Cardiac fibroblast (primary cell): ENCODE measurements at places on chromosomes 1 and 21.
A peak's percentile ranks its signal among the peaks of the same experiment; 100 is the strongest.

DNA sequence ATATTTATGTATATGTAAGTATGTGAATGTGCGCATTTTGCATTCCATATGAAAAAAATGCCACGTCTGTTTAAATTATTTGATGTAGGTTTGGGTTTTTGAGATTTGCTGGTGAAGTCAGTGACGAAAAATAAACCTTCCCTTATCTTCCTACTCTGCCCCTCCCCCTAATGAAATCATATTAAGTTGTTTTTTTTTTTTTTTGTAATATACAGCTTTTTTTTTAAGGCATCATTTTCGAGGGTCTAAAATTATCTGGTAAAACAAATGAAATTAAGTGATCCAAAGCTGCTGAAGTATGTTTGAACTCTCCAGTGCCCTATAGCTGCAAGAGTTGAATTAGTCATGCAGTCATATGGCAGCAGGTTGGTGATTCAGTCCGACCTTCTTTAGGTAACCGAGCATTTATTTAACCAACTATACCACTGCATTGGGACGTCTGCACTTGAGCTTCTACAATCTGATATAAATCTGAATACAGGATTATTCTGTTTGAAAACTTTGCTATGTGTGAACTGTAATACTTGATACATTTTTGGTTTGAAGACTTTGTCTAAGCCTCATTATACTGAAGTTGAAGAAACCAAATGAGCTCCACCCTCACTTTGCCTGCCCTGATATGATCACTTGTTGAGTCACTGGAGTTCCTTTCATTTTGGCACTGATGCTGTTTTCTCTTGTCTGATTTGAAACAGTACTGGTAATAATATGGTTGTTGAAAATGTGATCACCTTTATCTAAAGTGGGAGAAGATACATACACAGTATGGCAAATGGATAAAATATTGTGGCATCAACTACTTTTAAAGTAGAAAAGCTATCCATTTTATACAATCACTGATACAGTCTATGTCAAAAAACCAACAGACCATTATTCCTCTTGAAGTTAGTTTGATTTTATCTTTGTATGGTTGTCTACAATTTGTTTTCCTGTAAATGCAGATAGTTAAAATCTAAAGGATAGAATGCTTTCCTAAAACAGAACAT lies 11.7 kb downstream of the PDIK1L start:
- DNase-seq: peak; percentile 29

- DNase-seq: peak; percentile 95
Measured at GRCh38 chr1:196180847-196181593, 427.2 kb downstream of the KCNT2 start.

DNA sequence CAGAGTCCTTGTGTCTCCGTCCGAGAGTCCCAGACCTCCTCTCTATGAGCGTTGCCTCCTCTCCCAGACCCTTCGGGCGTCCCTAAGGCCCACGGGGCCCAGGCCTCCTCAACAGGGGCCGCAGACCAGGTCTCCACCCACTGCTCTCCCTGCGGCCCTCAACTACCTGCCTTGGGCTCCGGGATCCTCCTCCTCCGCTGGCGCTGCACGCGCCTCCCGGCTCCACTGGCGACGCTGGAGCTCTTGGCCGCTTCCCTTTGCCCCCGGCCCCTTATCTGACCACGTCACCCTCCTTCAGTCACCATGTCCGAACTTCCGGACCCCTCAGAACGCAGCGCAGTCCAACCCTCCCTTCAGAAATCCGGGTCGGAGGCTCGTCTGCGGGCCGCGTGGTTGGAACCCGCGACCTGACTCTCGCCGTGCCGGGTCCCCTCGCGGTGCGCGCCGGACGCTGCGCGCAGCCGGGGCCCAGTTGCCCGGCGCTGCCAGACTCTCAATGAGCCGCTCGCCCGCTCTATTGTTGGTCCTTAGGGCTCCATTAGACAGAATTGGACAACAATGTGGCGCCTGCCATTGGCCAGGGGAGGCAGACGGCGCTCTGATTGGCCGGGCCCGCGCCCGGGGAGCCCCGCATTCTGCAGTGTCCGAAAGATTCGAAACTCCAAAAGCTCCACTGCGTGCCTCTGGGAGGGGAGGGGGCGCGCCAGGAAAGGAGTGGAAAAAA lies at the start of gene DMRTA2:
DMRTA2 (minus strand) TSS at position 498 of the 724 bp plus-strand sequence. CDS start 1,907 bp downstream, outside the sequence.
- DNase-seq: no peak

DNA sequence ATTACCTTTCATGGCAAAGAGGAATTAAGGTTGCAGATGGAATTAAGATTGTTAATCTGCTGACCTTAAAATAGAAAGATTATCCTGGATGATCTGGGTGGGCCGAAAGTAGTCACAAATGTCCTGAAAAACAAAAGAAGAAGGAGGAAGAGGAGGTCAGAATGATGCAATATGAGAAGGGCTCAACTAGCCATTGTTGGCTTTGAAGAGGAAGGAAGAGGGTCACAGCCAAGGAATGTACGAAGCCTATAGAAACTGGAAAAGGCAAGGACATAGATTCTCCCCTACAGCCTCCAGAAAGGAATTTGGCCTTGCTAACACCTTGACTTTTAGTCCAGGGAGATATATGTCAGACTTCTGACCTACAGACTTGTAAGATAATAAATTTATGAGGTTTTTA lies 39.4 kb upstream of the FMOD start:
- DNase-seq: no peak

DNA sequence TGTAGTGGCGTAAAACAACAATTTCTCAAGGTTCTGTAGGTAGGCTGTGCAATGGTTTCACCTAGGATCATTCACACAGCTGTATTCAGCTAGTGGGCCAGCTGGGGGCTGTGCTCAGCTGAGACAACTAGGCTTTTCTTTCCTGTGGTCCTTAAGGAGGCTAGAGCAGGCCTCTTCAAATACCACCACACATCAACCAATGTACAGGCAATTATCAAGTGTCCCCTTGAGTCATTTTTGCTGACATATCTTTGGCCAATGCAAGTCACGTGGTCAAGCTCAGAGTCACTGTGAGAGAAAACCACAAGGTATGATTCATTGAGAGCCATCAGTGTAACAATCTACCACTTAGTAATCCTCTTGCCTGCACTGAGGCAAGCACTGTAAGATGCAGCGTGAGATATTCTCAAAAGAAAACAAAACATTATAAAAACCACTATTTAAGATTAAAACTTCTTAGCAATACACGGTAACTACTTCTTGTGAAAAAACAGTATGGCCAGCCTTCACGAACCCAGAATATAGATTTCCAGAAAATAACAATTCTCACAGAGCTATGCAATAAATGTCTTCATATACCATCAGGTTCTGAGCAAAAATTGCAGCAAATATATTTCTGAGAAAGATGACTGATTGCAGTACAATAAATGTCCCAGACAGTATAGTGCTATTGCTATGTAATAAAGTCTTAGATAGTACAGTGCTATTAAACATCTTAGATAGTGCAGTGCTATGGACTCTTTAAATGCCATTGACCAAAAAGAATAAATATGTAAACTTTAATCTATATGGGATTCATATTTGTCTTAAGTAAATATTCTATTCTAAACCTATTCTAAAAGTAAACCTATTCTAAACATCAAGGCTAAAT lies 55.3 kb downstream of the NME7 start:
- peak; percentile 97 for DNase-seq

DNA sequence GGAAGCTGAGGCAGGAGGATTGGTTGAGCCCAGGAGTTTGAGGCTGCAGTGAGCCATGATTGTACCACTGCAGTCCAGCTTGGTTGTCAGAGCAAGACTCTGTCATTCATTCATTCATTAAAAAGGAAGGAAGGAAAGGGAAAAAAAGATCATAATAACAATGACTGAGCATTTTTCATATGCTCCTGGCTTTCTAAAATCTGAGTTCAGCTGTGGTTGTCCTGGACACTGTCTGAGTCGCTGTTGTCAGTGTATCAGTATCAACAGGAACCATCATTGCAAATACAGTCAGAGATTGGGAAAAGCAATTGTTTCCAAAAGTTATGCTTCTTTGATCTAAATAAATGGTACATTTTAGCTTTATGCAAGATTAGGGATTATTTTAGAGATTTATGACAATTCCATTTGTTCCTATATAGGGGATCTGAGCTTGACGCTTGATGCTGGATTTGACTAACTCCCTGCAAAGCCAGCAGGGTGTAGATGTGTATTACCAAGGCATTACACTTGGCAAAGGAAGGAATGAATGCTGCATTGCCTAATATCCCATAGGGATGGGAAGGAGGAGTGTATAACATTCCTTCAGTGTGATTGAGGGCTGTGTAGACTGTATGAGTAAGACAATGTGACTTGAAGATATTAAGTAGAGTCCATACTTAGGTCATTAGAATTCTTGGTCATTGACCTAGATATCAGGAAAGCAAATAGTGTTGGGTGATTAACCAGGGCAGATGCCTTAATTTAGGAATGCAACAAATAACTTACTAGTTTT lies 100.2 kb downstream of the DISP1 start:
- DNase-seq: peak; percentile 91

DNA sequence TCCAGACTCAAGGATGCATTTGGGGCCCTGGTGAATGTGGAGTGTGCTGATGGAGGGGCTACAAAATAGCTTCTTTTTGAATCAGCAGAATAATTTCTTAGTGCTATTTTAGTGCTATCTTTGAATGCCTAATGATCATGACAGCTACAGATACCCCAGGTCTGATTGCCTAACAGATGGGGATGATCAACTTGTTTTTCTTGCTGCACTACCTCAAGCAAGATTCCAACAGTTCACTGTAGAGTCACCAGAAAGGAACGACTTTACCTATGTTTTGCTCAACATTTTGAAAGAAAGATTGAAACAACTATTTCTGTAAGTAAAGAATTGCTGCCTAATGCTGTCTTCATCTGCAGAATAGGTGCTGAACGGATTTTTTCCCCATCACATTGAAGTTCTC lies 42.6 kb upstream of the VAV3 start:
- DNase-seq: no peak

DNA sequence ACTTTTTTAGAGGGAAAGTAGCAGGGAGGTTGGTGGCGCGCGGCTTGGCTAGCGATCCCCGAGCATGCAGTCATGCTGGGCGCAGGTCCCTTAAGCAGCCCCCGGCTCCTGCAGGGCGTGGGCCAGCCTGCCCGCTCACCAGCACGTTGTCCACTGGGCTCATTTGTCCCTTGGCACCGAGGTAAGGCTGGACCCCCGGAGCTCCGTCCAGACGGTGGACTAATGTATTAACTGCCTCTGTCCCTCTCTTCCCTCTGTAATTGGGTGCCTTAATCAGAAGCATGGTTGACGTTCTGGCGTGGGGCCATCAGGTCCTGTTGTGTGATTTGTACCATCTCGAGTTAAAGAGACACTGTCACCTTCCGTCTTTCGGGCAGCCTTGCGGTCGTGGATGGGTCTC lies 17.7 kb downstream of the TMEM201 start:
- DNase-seq: no peak

GRCh38 chr1:33396188-33397124 lies 34.4 kb downstream of the PHC2 start:
- peak; percentile 58 for DNase-seq

- DNase-seq: no peak
Measured at GRCh38 chr1:198681252-198681651, 42.4 kb downstream of the PTPRC start.

GRCh38 chr1:32241001-32241763 lies 5.8 kb upstream of the FAM167B start:
- DNase-seq: peak; percentile 61
